H4 (cell line): ENCODE measurements at places on chromosomes 7 and 10. TPM values are rescaled to one million over a fixed set of nuclear protein-coding genes. Genes with fewer than 3 reads are reported as not detected.
A peak's percentile ranks its signal among the peaks of the same experiment; 100 is the strongest.

DNA sequence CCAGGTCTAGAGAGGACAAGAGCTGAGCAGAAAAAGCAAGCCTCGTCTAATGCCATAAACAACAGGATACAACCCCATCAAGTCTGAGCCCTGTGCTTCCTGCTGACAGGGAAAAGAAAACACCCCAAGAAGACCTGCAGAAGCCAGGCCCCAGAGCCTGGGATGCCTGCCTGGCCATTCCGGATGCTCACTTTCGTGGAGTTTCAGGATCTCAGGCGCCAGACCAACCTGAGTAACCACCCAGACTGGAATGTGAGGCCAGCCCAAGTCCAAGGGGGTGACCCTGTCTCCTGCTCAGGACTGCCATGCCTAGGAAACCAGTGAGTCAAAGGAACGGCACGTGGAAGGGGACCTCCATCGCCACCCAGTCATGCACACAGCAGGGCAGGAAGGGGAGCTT is 74.3 kb downstream of the PLXNA4 start:
- DNase-seq = no peak

GRCh38 chr10:78404296-78404695 is 370.6 kb downstream of the RPS24 start:
- DNase-seq = no peak

CDNF gene
- 0.10 TPM in 1 of 2 replicates, not detected in the other for total RNA-seq

DNA sequence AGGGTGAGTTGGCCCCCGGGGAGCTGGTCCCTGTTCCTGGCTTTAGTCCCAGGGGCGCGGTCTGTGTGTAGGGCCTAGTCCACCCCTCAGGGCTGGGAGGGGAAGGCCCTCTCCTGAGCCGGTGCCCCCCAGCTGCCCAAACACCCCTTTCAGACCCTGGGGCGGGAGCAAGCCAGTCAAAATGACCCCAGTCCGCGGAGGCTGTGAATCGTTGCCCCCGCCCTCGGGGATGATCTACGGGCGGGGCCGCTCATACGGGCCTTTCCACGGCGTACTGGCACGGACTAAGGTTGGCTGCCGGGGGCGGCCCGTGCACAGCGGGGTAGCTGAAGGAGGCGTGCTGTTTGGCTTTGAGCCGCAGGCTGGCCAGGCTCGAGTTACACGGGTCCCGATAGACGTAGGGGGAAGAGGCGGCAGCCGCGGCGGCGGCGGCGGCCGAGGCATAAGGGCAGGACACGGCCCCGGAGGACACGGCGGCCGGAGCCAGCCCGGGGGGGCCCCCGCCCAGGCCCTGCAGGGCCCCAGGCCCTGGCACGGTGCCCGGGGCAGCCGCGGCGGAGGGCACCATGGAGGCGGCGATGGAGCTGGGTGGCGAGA is 4.3 kb downstream of the ELOVL3 start:
- peak; percentile 57 for DNase-seq

DNA sequence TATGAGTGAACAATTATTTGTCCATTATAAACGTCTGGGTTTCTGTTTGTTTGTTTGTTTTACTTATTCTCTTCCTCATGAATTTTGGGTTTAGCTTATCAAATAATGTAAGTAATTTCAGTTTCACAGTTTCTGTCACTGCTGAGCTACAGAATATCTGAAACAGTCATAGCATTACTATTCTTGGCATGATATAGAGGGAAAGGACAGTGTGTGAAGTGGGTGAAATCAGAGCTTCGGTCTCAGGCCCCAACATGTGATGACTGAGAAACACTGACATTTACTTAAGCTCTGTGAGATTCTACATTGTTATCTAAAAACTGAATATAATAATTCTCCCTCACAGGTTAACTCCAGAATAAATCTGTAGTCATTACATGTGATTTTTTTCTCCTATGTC is 8.8 kb upstream of the OR6V1 start:
- DNase-seq = no peak
